ENCODE measurements at places on chromosomes 5 and 9.

- DNase-seq: no peak
Observed at GRCh38 chr5:593511-593910, 18.6 kb upstream of the CEP72 start.

DNA sequence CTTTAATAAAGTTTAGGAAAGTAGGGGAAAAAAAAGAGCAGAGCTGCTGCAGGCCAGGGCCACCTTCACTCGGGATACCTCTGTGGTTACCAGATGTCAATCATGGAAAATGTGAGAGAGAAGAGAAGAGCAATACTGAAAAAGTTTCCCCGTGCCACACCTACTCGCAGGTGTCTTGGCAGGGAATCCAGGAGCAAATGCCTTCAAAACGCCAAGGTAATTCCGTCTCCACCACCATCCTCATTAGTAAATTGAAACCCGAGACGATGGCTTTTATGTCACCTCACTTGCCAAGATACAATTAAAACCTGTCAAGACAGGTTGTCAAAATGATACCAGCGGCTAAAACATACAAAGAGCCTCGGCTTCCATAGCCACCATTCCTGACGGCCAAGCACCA is 49.7 kb downstream of the FAM81B start:
- peak; percentile 2 for DNase-seq

DNA sequence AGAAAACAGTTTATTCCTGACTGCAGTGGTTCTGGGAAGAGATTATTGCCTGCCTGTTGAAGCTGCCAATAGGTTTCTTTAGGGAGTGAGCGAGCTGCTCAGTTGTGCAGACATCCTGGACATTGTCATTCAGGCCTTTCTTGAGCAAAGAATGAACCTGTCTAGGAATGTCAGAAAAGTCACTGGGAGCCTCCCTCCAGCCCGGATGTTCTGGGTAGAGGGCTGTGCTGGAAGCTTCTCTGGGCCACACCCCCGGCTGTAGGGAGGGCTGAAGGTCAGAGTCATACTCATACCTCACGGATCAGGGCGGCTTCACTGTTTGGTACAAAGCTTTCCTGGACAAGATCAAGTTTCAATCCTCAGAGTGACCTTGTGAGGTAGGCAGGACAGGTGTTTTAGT is 33.4 kb upstream of the TBC1D2 start:
- no peak for DNase-seq

DNA sequence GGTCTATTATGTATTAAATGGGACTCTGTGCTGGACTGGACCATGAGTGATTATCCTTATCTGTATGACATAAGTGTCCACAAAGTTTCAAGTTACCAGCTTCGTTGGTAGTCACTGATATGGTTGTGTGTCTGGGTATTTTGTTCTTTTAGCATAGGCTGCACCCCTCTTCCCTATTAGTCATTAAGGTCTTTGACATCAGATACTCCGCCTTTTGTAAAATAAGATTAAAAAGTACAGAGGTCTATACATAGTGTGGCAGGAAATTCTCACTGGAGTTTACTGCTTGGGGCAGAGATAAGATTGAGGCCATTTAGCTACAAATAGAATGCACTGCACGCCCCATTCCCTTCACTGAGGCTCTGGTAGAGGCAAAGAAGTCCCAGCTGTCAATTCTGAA is 99.4 kb downstream of the TMEM215 start:
- no peak for DNase-seq

- no peak for DNase-seq
Observed at GRCh38 chr5:132264546-132265335, 7.2 kb downstream of the PDLIM4 start.

DNA sequence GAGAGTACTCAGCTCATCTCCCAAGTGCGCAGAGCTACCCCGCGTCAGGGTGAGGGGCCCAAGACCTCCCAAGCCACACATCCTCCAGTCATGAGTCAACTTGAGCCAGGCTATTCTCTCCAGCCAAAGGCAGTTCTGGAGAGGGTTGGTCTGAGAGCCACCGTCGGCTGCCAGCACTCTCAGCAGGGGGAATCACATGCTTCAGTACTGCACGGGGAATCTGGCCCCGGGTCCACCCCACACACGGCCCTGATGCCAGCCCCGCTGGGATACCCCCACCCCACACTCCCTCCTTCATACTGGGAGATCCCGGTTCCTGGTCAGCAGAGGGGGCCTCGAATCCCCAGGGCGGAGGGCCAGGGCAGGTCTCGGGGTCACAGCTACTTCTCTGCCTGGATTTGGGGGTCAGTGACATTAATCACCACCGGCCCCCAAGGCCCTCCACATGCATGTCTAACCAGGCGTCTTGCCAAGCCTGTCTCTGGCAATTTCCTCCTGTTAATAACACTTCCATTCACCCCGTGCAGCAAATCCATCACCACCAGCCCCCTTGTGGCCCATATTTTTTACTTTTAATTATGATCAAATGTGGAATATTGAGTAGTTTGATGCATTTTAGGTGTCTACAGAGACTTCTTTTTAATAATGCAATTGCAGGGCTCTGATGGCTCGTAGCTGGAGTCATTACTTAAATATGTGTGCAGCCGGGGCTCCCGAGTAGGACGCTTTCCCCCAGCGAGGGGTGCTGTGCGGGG is 102.9 kb upstream of the PPP1R26 start:
- no peak for DNase-seq

Data from NCI-H1105 (cell line).